Stimulated activated CD8-positive, alpha-beta memory T cell treated with anti-CD3 and anti-CD28 coated beads, Interleukin-7, amount 100 ng/mL, for 1 hour (primary cell): ENCODE measurements at places on chromosomes 4 and X.

- no peak for DNase-seq
Measured at GRCh38 chr4:47065051-47065481, 33.7 kb downstream of the GABRB1 start.

GRCh38 chr4:123556526-123556925, 159.9 kb downstream of the SPRY1 start:
- no peak for DNase-seq

DNA sequence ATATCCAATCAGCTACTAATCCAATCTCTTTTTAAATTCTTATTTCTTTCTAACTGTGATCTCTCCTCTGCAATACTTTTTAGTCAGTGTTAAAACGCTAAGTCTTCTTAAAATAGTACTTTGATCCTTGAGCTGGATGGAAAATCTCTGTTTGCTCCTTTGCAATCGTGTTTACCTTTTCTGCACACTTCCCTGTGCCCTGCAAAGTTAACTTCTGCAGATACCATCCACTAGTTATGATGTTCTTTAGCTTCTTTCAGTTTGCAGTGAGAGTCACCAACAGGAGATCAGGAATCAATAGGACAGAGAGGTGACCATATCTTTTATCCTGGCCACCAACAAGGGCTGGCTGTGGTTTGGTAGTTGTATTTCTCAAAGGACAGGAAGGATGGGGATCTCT, 391.5 kb downstream of the GASK1B start:
- no peak for DNase-seq

DNA sequence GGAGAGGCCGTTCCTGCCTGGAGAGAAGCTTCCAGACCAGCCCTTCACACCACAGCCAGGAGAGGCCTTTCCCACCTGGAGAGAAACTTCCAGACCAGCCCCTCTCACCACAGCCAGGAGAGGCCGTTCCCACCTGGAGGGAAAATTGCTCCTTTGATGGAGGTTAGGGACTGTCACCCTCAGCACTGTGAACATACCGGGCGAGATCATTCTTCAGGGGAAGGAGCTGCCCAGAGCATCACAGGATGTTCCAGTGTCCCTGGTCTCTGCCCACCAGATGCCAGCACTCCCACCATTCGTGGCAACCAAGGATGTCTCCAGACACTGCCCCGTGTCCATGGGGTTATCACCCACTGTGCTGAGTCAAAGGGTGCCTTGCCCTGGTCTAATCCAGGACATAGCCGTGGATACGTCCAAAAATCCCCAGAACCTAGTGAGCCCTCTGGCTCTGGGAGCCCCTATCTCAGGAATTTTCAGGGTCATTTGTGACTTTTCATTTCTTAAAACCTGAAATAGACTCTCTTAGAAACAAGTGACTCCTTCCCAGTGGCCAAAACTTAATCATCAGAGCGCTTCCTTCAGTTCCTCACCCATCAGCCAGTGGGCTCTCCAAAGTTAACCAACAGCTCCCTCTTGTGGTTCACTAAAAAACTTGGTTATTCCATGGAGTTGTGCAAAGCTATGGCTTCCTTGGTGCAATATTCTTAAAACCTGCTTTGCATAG, 80.2 kb downstream of the CRMP1 start:
- no peak for DNase-seq

DNA sequence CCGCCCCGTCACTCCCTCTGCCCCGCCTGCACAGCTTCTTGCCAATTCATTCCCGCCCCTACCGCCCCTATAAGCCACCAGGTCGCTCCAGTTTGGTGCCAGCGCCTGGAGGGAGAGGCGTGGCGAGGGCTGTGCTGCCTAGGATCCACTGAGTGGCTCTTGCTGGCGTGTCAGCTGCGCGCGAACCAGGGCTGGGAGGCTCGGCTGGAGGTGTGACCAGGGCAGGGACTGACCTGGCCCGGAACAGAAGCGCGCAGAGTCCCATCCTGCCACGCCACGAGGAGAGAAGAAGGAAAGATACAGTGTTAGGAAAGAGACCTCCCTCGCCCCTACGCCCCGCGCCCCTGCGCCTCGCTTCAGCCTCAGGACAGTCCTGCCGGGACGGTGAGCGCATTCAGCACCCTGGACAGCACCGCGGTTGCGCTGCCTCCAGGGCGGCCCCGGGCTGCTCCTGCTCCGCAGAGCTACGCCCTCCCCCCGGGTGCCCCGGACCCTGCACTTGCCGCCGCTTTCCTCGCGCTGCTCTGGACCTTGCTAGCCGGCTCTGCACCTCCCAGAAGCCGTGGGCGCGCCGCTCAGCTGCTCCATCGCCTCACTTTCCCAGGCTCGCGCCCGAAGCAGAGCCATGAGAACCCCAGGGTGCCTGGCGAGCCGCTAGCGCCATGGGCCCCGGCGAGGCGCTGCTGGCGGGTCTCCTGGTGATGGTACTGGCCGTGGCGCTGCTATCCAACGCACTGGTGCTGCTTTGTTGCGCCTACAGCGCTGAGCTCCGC, at the start of gene GPR78:
Gene GPR78, plus strand, starts transcription at position 72 of the 773 bp plus-strand sequence. Its CDS starts 591 bp downstream, at position 663.
- no peak for DNase-seq
